Left ventricle myocardium inferior (tissue), 1 donor: ENCODE measurements at places on chromosomes 1 and 21. TPM values are rescaled to one million over a fixed set of nuclear protein-coding genes. Genes with fewer than 3 reads are reported as not detected.

VASH2 gene
- 1.2 TPM for total RNA-seq

A3GALT2 gene
- total RNA-seq, result not detected

TP73 gene
- total RNA-seq, result 0.05 TPM

DNA sequence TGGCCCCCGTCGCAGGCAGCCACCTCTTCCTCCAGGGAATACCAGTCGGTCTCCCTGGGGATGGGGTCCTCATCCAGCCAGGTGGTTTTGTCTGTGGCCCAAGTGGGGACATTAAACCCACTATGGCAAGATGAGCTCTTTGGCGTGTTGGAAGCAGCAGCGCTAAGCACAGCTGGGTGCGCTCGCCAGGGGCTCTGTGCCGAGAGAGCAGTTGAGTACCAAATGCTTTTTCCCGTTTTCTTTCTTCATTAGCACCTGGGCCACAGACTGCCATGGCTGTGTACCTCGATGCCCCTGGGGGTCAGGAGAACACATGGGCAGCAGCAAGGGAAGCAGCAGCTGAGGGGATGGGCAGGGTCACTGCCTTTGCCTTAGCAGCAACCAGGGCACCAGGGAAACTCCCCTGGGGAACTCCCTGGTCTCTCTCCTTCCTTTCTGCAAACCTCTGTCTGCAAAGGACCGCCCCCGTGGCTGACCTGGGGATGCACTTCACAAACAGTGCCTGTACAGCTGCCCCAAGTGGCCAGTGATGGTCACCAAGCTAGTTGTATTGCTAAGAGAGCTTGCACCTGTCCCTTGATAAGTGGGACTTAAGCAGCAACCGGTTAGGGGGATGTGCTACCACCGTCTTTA, 31.1 kb downstream of the EDARADD start:
- H3K27me3 ChIP-seq, result no peaks in the 10 kb centered on the region
- H3K27ac ChIP-seq, result no peak overlapping the region
- H3K4me1 ChIP-seq, result no peaks in the 10 kb centered on the region
- no peaks in the 10 kb centered on the region for H3K36me3 ChIP-seq

GRCh38 chr1:145977486-145978470, 13.3 kb downstream of the POLR3GL start:
- peaks cover 10% of the 10 kb centered on the region for H3K36me3 ChIP-seq
- peak overlapping the region; percentile 99 for H3K27ac ChIP-seq
- H3K27me3 ChIP-seq, result no peaks in the 10 kb centered on the region
- H3K4me3 ChIP-seq, result peak overlapping the region; percentile 58
- peak; percentile 68 for DNase-seq

DNA sequence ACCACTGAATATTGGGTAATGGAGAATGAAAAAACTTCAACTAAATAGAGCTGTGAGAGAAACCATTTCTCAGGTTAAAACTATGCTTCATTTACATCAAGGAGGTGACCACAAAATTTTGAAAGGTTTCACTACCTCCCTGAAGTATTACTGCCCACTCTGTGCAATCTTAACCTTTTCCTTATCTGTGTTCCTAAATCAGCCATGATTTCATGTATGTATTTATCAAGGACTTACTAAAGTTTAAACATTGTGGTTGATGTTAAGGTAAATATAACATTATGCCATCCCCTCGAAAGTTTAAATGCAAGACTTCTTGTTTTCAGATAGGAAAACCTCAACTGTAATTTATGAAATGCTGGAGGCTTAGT, 84.4 kb downstream of the CLEC20A start:
- H3K36me3 ChIP-seq, result no peaks in the 10 kb centered on the region
- H3K4me1 ChIP-seq, result peaks cover 7% of the 10 kb centered on the region
- H3K27ac ChIP-seq, result no peak overlapping the region
- H3K4me3 ChIP-seq, result no peak overlapping the region
- H3K27me3 ChIP-seq, result no peaks in the 10 kb centered on the region

GPR52 gene
- total RNA-seq, result 0.91 TPM

CDC20 gene
- total RNA-seq, result 0.99 TPM

DNA sequence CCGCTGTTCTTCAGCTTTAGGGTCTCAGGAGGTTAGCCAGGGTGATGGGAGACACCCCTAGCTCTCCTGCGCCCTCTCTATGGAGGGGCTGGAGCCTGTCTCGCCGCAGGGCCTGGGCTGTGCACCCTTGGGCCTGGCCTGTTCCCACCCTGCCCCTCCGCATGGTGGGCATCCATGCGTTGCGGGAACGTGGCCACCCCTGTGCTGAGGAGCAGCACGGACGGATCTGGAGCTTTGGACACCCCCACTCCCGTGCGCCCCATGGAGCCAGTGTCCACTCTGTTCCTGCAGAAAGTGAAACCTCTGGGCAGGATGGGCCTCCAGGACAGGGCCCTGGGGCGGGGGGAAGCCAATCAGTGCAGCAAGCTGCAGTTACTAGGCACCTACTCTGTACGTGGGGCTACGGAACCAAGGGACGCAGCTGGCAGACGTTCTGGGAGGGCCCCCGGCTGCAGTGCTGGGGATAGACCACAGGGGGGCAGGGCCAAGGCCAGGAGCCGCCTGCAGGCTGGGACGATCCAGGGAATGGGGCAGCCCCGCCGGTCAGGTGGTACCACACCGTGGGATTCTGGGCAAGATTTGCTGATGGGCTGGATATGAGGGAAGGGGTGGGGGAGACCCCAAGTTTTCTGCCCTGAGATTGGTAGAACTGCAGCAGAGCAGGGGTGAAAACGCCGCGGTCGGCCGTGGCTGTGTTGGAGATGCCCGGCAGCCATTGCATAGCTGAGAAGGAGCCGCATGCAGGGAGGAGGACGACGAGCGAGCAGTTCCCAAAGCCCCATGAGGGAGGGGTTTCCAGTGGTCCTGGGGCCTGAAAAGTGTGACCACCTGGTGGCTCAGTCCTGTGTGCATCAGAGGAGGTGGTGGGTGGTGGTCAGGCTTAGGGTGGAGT, 43.3 kb downstream of the TP73 start:
- H3K27ac ChIP-seq, result no peak overlapping the region
- H3K4me1 ChIP-seq, result peaks cover 12% of the 10 kb centered on the region
- peak overlapping the region; percentile 18 for H3K4me3 ChIP-seq
- H3K36me3 ChIP-seq, result no peaks in the 10 kb centered on the region
- peaks cover 72% of the 10 kb centered on the region for H3K27me3 ChIP-seq

GRCh38 chr1:50852889-50853288, 107.2 kb downstream of the FAF1 start:
- no peaks in the 10 kb centered on the region for H3K36me3 ChIP-seq
- DNase-seq, result no peak

DNA sequence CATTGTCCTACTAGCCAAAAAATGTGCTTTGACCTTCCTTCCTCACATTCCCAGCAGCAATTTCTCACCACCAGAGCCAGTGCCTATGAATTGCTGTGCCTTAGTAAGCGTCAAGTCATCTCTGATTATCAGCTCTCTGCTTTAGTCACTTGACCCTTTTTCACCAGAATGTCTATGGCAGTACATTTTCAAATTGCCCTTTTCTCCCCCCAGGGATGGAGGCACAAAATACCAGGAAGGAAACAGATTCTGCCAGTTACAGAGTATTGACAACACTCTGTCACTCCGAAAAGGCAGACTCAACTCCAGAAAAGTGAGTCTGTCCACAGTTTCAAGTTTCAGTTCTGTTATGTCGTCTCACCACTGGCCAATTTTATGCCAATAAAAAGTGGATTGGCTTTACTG, 167.4 kb downstream of the TNFSF18 start:
- DNase-seq, result no peak
- H3K27ac ChIP-seq, result no peak overlapping the region
- no peaks in the 10 kb centered on the region for H3K4me1 ChIP-seq
- no peaks in the 10 kb centered on the region for H3K27me3 ChIP-seq
- no peaks in the 10 kb centered on the region for H3K36me3 ChIP-seq

- peak overlapping the region; percentile 67 for H3K27ac ChIP-seq
- DNase-seq, result peak; percentile 17
- H3K4me1 ChIP-seq, result peaks cover 21% of the 10 kb centered on the region
- H3K4me3 ChIP-seq, result no peak overlapping the region
- H3K27me3 ChIP-seq, result no peaks in the 10 kb centered on the region
Measured at GRCh38 chr1:95041491-95042165, 31.1 kb downstream of the ALG14 start.

DNA sequence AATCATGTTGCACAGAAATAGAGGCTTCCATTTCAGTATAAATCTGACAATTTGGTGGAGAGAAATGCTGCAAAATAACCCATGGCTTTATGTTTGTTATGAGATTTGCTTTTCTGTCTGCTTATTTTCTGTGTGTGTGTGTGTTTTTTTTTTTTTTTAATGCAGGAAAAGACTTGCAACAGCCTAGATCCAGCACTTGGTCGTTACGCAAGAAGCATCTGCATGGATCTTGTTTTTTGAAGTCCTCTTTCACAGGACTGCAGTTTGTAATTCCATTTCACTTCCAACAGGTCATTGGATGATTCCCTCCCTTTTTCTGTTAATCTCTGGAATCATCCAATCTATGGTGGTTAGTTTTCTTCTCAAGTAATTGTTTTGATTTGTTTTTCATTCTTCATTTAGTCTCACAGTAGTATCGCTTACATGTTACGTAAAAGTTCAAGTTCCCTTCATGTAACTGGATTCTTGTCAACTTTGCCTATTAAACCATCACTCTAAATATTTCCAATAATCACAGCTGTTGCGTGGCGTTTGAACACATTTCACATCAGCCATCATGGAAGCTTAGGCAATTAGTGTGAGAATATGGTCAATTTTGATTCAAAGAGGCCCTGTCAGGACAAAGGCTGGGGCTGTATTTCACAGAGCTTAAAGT, 312.9 kb downstream of the NFIA start:
- peaks cover 6% of the 10 kb centered on the region for H3K36me3 ChIP-seq
- no peaks in the 10 kb centered on the region for H3K27me3 ChIP-seq
- H3K4me3 ChIP-seq, result no peak overlapping the region
- H3K27ac ChIP-seq, result no peak overlapping the region
- H3K4me1 ChIP-seq, result peaks cover 33% of the 10 kb centered on the region
- DNase-seq, result no peak

ACTA1 gene
- 7,565 TPM for total RNA-seq

- H3K4me3 ChIP-seq, result no peak overlapping the region
- no peaks in the 10 kb centered on the region for H3K27me3 ChIP-seq
- H3K36me3 ChIP-seq, result no peaks in the 10 kb centered on the region
- no peak for DNase-seq
Measured at GRCh38 chr1:166721145-166721544, 118.1 kb upstream of the POGK start.

ASB17 gene
- total RNA-seq, result not detected

GRCh38 chr1:151858030-151858746, 4.7 kb upstream of the THEM5 start:
- no peaks in the 10 kb centered on the region for H3K27me3 ChIP-seq
- no peak for DNase-seq
- no peaks in the 10 kb centered on the region for H3K36me3 ChIP-seq
- H3K4me3 ChIP-seq, result no peak overlapping the region

GRCh38 chr21:41932191-41932575, 21.6 kb downstream of the C2CD2 start:
- no peak overlapping the region for H3K4me3 ChIP-seq
- peaks cover 49% of the 10 kb centered on the region for H3K4me1 ChIP-seq
- peak overlapping the region; percentile 79 for H3K27ac ChIP-seq

- H3K36me3 ChIP-seq, result no peaks in the 10 kb centered on the region
- no peak overlapping the region for H3K4me3 ChIP-seq
- H3K4me1 ChIP-seq, result peaks cover 48% of the 10 kb centered on the region
- no peak overlapping the region for H3K27ac ChIP-seq
Measured at GRCh38 chr1:234730770-234731568, 121.0 kb upstream of the IRF2BP2 start.
